ENCODE measurements at places on chromosomes 12 and 14.

GRCh38 chr12:17928708-17929366, 161.2 kb downstream of the RERGL start:
- no peak for DNase-seq

DNA sequence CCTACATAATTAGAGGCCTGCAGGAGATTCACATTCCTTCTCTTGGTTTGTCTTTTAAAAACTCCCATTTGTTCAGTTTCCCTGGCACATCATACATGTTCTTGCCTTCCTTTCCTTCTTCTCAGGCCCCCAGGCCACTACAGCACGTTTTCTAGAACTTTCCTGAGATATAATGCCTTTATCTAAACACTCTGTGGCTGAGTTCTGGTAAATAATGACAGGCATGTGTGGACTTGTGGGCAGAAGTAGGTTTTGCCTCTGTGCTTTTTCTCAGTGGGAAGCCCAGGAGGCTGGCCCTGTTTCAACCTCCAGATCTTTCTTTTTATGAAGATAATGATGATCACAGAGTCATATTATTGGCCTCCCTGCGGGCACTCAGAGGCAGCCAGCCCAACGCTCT, 117.2 kb downstream of the TMX1 start:
- no peak for DNase-seq

- DNase-seq = no peak
Observed at GRCh38 chr12:87227162-87227561, 802.0 kb downstream of the C12orf50 start.

DNA sequence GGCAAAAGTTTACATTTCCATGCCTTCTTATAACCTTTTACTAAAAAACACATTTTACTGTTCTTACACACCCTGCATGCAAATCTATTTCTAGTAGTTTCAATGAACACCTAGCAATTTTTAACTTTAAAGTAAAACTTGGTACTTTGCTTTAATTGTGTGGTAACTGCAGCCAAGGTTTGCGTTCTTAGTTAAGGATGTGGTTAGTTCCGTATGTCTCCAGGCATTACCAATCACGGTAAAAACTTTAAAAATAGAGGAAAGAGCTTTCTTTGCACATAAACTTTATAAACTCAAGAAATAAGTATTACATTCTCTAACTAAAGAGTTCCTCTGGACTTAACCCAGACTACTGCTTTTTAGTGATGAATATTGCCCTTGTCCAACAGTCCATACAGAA, 795.2 kb downstream of the SLC16A7 start:
- DNase-seq = no peak

DNA sequence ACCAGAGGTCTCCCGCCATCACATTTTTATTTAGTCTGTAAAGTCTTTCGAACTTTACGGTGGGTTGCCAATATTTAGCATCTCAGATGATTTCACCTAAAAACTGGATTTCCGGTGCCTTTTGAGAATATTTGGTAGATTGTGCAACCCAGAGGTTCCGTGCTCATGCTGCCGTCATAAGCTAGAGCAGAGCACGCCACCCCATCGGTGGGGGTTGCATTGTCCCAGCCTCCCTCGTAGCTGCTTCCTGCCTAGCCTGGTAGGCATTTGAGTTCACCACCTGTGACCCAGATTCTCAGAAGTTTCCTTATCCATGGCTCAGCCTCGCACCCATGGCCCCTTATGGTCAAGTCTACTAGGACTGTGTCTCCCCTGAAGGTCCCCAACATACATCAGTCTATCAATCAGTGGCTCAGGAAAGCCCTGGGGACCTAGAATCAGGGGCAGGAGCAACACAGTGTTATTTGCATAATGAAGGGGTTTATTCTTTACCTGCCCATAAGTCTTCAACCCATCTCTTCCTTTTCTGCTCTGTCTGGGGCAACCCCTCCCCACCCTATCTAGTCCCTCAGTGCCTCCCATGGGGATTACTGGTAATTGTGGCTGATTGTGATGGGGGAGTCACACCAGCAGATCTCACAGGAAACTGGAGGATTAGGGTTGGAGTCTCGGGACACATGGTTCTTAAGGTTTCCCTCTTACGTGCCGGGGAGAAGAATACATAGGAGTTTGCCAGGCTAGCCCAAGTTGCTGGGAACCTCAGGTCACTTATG, 152.3 kb downstream of the PHETA1 start:
- DNase-seq = no peak

DNA sequence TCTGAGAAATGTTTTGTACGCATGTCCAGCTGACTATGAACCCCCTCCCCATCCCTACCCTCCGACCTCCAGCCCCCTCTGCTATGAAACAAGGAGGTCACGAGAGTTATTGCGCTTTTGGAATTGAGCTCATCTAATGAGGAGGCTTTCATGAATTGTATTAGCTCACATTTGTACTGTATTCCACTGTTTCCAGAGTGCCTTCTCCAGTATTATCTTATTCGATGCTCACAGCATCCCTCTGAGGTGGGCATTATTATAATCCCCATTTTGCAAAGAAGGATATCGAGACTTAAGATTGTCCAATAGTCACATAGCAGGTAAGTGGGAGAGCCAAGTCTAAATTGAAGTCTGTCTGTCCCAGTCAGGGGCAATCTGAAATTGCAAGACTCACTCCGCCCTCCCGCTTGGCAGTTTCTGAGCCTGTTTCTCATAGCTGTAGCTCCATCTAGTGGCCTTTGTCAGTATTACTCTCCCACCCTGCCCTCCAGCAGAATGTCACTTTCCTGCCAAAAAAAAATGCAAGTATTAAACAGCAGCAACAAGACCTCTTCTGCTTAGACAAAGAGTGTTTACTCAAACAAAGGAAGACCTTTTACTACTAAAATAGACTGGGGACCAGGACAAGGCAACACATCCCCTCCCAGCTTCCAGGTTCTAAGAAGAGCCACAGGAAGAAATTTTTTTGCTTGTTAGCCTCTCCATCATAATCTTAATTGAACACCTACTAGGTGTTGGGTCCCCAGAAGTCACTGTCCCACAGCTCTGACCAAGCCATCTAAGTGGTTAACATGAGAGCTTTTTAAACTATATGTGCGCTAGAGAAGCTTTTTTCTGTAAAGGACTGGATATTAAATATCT, 48.6 kb upstream of the TMEM233 start:
- no peak for DNase-seq

DNA sequence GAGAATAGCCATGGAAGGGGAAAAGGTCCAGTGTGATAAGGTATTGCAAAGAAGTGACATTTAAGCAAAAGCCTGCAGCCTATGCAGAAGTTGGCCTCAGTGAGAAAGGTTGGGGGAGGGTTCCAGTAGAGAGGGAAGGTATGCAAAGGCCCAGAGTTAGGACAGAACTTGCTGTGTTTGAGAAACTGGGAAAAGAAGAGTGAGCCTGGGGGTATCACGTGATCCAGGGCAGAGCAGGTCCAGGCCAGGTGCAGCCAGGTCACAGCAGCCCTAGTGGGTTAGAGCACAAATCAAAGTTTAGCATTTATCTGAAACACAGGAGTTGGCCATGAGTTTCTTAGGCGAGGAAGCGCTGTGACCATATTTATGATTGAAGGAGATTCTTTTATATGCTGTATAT, 1.6 kb downstream of the SERPINA5 start:
- DNase-seq = no peak

DNA sequence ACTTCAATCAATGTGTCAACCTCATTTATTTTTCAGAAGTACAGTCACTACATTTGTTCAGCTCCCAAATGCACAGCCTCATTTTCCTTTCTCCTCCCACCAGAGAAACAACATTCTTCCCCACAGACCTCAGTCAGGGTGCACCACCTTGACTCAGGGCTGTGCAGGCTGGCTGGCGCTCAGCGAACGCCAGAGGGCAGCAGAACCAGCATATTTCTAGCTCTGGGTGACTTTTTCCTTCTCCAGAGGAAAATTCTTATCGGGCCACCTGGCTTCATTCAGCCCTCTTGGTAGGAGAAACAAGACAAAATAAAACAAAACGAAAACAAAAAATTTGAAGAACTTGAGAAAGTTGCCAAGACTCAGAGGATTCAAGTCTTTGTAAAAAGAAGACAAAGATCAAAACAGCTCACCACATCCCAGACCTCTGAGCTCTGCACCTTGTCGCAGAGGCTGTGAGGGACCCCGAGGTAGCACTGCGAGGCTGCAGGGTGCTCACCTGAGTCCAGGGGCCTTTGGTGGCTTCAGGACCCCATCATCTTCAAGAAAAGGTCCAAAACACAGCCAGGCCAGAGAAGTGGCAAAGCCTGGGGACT, 33.7 kb downstream of the PAH start:
- no peak for DNase-seq

- DNase-seq = no peak
Observed at GRCh38 chr12:56145217-56145616, 7.2 kb upstream of the MYL6B start.

DNA sequence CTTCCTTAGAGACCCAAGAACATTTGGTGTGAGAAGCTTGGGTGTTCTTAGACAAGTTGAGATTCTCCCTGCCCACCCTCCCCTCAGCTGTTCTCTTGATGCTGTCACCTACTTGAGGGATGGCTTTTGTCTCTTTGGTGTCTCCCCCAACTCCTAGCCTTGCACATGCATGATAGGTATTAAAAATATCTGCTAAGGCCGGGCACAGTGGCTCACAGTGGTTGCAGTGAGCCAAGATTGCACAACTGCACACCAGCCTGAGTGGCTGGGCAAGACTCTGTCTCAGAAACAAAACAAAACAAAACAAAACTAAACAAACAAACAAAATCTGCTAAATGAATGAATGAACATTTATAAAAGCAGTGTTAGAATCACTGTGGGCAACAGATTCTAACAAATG, 261.1 kb downstream of the AKAP6 start:
- DNase-seq = no peak

DNA sequence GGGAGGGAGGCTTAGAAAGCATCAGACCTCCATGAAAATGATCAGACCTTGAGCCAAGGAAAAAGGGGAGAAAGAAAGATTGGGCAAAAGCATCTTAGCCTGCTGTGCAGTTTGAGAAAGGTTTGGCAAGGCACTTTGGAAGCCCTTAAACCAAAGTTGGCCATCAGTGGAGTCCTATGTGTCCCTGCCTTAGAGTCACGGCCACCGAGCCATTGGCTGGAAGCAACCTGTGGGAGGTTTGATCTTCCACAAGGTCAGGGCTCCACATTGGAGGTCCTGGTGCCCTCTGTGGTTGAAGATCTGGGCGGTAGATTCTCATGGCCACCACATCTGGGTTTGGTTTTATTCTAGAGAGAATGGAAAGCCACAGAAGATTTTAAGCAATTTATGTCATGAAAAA, 44.4 kb downstream of the SRRM4 start:
- no peak for DNase-seq

DNA sequence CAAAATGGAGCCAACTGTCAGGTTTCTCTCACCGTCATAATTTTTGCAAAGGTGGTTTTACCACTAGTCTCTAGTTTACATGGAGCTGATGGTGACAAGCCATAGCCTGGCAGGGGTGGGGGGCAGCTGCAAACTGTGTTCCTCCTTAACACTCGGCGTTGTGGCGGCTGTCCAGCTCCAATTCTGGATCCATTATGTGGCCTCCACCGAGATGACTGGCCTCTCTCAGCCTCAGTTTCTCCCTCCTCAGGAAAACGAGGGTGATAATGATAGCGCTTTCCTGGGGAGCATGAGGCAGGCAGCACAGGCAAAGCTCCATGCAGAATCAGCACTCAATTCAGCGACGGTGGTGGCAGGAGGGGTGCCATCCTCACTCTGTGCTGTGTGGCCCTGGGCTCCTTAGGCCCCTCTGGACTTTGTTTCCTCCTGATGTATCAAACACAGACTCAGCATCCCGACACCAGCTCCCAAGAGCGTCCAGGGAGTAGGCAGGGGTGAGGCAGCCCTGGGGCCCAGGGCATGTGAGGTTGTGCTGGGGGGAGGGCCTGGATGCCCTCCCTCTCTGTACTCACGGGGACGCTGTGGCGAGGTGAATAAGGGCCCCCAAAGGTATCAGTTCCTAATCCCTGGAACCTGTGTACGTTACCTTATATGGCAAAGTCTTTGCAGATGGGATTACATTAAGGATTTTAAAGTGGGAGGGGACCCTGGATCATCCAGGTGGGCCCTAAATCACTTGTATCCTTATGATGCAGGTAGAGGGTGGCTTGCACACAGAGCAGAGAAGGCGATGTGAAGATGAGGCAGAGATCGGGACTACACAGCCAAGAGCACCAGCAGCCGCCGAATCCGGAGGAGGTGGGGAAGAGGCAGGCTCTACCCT, 46.8 kb upstream of the EIF5 start:
- DNase-seq = no peak

DNA sequence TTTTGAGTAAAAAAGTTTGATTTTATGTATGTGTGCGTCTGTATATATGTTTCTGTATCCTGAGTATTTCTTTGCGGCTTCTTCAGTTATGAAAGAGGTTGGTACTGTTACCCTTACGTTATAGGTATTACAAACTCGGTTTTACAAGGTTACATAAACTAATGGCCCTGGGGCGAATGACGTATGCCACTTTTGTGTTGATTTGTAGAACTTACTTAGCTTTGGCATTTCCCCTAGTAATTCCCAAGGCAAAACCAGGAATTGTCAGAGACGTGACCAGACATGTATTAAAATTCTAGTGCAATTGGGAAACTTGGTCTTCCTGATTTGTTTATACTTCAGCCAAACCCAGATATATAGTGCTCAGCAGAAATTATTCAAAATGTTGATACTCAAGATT, 93.3 kb downstream of the DUSP16 start:
- DNase-seq = no peak

DNA sequence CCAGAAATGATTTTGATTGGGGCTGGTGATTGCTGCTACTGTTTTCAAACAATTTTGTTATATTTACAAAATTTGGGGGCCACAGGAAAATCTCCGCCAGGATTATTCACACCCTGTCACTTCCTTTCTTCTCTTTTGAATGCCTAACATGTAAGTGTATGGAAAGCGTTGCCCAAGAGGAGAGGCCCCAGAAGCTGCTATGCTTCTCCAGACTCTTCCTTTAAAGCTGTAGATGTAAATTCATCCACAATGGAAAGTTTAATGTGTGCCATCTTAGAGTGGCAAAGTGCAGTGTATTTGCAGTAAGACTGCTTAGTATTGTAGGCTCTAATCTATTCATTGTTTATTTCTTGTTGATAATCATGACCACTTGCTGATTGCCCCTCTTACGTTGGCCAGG, 136.7 kb upstream of the LRIG3 start:
- no peak for DNase-seq

GRCh38 chr12:88677464-88677863, 97.2 kb upstream of the KITLG start:
- DNase-seq = no peak

GRCh38 chr14:34620839-34621238, 9.1 kb downstream of the SNX6 start:
- no peak for DNase-seq

DNA sequence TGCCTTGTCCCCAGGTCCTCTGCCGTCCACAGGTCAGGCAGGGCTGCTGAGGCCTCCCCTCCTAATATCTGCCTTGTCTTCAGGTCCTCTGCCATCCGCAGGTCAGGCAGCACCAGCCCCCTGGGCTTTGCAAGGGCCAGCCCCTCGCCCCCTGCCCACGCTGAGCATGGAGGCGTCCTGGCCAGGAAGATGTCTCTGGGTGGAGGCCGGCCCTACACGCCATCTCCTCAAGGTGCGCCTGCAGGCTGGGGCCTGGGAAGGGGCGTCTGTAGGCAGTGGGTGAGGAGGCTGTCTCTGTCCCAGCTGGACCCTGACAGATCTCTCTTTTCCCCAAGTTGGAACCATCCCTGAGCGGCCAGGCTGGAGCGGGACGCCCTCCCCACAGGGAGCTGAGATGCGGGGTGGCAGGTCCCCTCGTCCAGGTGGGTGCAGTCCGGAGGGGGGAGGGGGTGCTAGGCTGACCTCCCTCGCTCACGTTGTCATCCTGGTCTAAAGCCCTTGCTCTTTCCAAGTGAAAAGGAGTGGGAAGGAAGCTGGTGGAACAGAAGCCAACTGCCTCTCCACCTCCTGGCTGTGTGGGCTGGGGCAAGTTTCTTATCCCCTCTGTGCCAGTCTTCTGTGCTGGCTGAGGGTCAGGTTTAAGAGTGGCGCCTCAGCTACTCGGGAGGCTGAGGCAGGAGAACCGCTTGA, 13.9 kb upstream of the PUS1 start:
- no peak for DNase-seq

All from anterior cingulate cortex (tissue), 58 donors.